ENCODE measurements at places on chromosomes 12 and 14. TPM values are rescaled to one million over a fixed set of nuclear protein-coding genes. Genes with fewer than 3 reads are reported as not detected.

Gene CRACR2A
- 6.0 TPM for total RNA-seq

Gene REP15
- 4.6 TPM for total RNA-seq

Gene PTPRO
- total RNA-seq: 0.63 TPM

DNA sequence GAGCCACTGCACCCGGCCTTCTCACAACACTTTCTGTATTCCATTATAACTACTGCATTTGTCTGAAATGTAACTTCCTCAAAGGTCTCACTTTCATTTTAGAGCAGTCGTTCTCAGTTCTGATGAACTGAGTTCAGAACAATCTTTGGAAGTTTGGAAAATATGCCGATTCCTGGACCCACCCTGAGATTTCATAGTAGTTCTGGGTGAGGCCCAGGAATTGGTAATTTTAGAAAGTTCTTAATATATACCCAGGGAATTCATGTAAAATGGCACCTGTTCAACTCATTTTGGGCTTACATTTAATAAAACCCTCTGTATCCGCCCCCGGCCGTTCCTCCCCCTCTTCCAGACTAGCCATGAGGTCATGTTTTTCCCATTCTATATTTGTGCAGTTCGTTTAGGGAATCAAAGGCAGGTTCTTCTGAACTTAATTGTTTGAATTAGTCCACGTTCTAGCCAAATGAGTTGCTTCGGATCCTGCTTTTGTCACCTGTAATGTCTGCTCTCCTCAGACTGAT lies 5.9 kb downstream of the GSG1 start:
- DNase-seq: no peak

- DNase-seq: no peak
Observed at GRCh38 chr14:31843361-31844091, 233.6 kb upstream of the ARHGAP5 start.

- DNase-seq: no peak
Observed at GRCh38 chr14:70018230-70018629, 139.0 kb downstream of the SMOC1 start.

- no peak for DNase-seq
Observed at GRCh38 chr12:71135812-71136176, 22.0 kb downstream of the TSPAN8 start.
